ENCODE measurements at places on chromosomes 1 and 21.

- DNase-seq = no peak
These were observed 40.0 kb downstream of the GPSM2 start for GRCh38 chr1:108916788-108917187.

DNA sequence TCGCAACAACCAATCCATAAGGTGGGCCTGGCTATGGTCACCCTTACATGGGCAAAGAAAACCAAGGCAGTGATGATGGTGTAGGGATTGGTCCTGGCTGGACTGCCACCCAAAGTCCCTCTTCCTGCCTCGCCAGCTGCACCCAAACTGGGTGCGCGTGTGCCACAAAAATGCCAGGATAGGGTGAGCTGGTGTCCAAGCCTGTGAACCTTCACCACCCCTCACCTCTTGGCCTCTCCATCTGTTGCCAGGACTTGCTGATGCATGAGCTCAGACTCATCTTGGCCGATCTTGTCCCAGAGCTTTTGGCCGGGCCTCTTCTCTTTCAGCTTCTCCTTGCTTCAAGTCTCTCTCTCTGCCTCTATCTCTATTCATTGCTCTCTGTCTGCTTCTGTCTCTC is 41.8 kb downstream of the FOXD2 start:
- DNase-seq = no peak

- no peak for DNase-seq
These were observed 61.4 kb downstream of the SCCPDH start for GRCh38 chr1:246785494-246786111.

DNA sequence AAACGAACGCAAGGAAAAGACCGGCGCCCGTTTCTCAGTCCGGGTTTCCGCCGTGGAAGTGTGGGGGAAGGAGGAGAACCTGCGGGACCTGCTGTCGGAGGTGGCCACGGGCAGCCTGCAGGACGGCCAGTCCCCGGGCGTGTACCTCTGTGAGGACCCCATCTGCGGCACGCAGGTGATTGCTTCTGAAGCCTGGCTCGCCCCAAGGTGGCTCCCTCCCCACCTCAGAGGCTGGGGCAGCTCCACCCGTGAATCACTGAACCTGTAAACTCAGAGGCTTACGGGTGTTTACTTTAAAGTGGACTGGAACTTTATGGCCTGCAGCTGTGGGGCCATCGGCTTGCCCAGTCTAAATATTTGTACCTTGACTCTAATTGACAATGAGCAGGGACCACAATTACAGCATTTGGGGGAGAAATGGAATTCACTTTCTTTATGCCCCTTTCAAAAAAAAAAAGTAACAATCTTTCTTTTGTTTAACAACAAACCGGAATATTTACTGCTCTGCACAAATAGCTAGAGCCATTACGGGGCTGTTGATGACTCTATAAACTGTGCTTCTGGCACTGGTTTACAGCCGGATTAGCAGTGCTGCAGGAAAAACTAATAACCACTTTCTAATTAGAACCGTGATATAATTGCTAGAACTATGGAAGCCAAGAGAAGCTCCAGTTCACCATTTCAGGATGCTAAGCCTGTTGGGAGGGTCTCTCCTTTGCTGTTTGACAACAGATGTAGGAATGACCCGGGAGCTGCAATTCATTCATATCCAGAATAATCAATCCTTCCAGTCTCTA is 454.8 kb downstream of the KIF26B start:
- no peak for DNase-seq

DNA sequence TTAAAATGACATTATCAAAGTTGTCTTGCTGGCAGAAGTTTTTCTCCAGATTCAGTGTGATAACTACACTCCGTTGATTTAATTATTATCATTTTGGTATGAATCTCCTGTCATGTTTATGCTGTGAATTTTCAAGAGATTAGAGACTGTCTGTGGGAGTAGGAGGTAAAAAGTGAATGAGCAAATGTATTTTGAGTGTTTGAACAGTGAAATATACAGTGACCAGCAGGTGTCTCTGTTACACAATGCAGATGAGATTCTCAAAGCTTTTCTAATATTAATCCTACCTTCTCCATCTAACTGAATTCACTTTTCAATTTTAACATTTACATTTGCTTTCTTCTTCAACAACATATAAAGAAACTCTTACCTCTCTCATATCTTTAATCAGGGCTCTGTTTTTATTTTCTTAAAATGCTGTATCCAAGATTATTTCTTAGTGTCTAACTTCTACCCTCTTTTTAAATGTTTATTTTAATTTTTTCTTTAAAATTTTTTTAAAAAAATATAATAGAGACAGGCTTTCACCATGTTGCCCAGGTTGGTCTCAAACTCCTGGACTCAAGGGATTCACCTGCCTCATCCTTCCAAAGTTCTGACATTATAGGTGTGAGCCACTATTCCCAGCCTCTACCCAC is 20.9 kb upstream of the HSPA13 start:
- DNase-seq = peak; percentile 45

DNA sequence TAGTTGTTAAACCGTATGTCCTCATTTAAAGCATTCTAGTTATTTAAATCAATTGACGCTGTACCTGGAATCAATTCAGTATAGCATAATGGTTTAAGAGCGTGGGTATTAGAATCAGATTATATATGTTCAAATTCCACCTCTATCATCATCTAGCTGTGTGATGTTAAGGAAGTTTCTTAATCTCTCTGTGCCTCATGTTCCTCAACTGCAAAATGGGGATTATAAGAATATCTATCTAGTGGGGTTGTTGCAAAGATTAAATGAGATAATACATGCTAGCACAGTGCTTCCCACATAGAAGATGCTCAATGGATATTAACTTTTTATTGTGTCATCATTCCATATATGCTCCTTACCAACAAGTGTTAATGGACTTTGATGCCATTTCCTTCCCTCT is 16.0 kb downstream of the MIXL1 start:
- no peak for DNase-seq

All from hematopoietic multipotent progenitor cell treated with erythropoietin and hydrocortisone succinate and interleukin-3 and kit ligand, for 15 days (in vitro differentiated cells).